ENCODE measurements at places on chromosomes 12 and 14. TPM values are rescaled to one million over a fixed set of nuclear protein-coding genes. Genes with fewer than 3 reads are reported as not detected.

GRCh38 chr14:23071921-23072539, 14.7 kb upstream of the CDH24 start:
- DNase-seq: no peak
- peaks cover 15% of the 10 kb centered on the region for H3K4me1 ChIP-seq
- peak overlapping the region; percentile 81 for H3K27ac ChIP-seq
- no peaks in the 10 kb centered on the region for H3K36me3 ChIP-seq
- H3K27me3 ChIP-seq: no peaks in the 10 kb centered on the region
- peak overlapping the region; percentile 47 for H3K4me3 ChIP-seq

GPR68 gene
- 0.17 TPM for total RNA-seq

DNA sequence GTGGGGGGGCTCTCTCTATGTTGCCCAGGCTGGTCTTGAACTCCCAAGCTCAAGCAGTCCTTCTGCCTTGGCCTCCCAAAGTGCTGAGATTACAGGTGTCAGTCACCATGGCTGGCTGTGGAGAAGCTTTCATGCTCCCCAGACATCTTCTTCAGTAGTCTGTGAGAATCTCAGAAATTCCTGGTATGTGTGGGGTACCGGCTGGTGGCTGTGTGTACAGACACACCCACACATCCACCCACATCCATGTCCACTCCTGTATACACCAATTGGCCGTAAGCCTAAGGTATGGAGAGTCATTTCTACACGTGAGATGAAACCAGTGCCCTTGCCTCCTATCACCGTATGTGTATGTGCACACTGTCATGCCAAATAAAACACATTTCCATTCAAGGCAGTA, 27.8 kb downstream of the GPRC5D start:
- no peaks in the 10 kb centered on the region for H3K36me3 ChIP-seq
- no peak for DNase-seq
- peaks cover 4% of the 10 kb centered on the region for H3K4me1 ChIP-seq
- no peak overlapping the region for H3K4me3 ChIP-seq
- H3K27ac ChIP-seq: no peak overlapping the region
- no peaks in the 10 kb centered on the region for H3K27me3 ChIP-seq

GRCh38 chr12:96354326-96354725, 45.9 kb downstream of the CDK17 start:
- H3K27me3 ChIP-seq: no peaks in the 10 kb centered on the region
- H3K4me1 ChIP-seq: peaks cover 74% of the 10 kb centered on the region
- H3K4me3 ChIP-seq: no peak overlapping the region
- no peak for DNase-seq

Measured in heart right ventricle (tissue), 16 donors.